Stimulated activated CD4-positive, alpha-beta T cell treated with anti-CD3 and anti-CD28 coated beads, Interleukin-15, amount 100 ng/mL, for 1 hour (primary cell): ENCODE measurements at places on chromosomes 7 and 10.

DNA sequence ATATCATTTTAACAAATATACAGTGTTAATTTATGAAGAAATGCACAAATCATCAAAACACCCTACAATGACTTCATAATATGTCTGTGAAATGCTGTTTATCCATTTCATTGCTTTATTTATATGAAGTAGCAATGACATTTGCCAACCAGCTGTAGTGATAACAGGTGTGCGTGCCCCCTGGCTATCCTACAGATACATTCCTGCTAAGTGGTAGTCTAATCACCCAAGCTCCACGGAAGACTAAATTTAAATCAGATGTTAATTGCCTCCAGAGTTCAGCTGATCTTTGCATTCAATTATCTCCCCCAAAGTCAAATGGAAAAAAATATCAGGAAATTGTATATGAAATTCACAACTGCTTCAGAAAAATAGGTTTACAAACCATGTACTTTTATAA is 1164.2 kb upstream of the LRRN3 start:
- DNase-seq: no peak

- DNase-seq: no peak
These were observed 140.4 kb upstream of the NAMPT start for GRCh38 chr7:106425017-106425719.

DNA sequence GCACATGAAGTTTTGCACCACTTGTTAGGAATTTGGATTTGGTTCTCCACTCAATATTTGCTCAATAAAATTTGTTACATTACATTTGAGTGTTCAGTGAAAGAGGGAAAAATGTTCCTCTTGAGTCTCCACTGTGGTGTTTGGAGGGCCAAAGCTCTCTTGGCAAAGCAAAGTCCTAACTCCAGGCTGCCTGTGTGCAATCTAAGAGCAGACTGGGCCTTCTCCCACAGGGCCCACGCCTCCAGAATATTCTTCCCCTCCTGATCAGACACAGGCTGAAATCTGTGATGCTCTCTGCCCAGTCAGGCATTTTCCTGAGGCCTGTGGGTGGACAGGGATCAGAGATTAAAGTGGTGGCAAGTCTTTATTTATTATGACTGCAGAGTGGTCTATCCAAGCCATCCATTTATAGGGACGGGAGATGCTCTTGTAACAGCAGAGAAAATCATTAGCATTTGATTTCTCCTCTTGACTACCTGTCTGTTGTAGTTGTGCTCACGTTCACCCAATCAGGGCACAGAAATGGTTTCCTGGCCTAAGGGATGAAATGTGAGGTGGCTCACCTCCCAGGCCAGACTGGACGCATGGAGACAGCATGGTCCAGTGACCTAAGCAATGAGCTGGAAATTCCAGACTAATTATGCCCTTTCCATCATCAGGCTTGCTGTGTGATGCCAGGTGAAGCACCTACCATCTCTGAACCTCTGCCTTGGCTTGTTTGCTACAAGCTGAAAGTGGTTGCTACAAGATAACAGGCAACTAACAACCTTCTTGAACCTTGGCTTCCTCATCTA is 147.1 kb upstream of the NRBF2 start:
- DNase-seq: no peak

- DNase-seq: no peak
These were observed 60.6 kb upstream of the ANTXRL start for GRCh38 chr10:46226232-46226631.

DNA sequence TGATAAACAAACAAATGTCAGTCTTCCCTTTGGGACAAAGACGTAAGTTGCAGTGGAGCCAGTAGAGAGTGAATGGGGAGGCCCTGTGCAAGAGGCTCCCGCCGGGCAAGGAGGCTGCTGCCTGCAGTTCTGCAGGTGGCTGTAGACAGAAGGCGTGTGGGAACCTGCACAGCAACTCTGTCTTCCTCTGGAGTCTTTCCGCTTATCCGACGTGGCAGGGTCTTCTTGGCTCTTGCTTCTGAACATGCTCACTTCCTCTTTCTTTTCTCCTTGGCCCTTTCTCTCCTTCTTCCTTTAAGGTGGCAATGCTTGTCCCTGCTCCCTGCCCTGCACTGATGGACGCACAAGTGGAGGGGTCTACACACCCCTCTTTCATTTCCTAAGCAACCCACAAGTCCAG is 122.5 kb downstream of the HIPK2 start:
- no peak for DNase-seq

DNA sequence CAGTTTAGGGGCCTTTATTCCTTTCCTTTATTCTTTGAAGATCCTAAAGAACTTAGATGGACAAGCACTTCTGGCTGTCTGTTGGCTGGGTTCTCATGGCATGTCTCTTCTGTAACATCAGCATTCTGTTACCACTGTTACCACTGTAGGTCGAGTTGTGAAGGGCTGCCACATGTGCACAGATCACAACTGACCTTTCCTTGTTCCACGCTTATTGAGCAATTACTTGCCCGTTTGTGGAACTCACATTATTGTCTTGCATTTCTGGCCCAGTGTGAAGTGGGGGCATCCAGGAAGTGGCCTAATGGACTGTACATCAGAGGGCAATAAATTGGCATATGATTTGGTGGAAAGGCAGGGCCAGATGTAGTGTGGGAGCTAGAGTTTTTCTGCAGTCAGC is 23.7 kb downstream of the GBF1 start:
- DNase-seq: no peak

DNA sequence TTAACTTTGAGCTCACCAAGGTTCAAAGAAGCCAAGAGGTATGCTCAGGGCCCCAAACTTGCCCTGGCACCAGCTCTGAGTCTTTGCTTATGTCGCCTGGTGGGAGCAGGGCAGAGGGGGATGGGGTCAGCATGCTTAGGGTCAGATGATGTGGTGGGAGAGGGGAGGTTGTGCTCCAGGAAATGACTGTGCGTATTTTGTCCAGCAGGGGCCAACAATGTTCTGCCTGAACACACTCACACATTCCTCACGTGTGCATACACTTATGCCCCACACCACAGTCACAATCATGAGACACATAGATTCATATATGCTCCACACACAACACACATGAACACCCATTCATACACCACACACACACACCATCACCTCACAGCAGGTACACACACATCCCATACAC is 4.4 kb upstream of the RAMP3 start:
- no peak for DNase-seq

DNA sequence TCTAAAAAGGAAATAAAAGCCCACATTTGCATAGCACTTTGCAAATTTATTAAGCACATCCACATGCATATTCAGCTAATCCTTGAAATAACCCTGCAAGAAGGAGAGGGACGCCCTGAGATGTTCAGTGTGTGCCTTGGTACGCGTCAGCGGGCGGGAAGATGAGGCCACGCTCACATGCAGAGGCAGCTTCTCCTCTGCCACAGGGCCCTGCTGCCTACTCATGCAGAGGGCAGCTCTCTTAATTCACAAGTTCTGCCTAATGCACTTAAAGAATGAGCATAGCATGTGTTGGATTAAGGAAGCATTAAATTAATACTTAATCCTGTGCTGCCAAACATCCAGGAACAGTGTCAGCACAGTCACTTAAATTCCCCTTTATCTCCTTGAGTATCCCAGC is 132.3 kb downstream of the HECW1 start:
- no peak for DNase-seq

DNA sequence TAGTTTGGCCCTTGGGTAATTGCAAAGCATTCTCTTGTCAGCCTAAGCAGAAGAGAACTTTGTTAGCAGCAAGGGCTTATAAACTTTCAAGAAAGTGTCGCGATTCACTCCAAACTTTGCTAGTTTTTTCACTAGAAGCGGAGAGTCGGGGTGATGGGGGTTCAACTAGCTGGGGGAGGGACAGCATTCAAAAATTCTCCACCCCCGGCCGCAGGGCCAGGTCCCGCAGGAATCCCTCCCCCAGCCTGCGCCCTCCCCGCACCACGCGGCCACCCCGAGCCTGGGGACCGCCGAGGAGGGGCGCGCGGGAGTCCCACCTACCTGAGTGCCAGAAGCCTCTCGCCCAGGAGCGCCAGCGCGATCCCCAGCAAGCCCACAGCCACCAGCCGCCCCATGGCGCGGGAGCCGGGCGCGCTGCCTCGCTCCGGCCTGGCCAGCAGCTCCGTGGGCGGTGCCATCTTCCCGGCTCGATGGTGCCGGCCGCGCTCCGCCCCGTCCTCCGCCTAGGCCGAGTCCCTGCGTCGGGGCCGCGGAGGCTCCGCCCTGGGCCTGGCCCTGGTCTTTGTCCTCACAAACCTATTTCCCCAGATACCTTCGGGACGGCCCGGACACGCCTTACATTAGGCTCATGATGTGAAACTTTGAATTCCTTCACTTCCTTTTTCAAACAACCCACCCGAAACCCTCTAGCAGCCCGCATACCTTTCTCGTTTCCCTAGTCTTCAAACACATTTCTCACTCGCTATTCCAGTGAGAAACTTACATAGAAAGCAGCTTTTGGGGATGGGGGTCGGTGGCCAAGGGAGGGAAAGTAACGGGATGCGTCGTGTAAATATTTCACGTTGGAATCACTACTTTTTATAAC is at the start of gene PON2:
PON2 (minus strand) TSS at position 472 of the 865 bp plus-strand sequence; CDS start at position 395, 77 bp downstream.
- DNase-seq: peak; percentile 14

GRCh38 chr10:71504570-71504969 is 107.8 kb downstream of the CDH23 start:
- no peak for DNase-seq

DNA sequence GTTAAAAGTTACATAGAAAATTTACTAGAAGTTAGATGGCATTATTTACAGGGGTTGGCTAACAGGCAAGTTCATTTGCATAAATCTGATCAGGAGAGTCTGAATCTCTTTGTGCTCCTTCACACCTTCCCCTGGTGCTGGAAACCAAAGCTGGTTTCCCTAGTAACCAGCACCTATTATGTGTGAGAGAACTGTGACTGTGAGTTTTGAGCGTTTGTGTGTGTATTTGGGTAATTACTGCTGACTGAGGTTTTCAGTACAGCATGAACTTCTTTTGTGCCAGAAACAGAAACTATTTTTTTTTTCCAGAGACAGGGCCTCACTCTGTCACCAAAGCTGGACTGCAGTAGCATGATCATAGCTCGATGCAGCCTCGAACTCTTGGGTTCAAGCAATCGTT is 10.3 kb upstream of the IFIT1B start:
- no peak for DNase-seq

DNA sequence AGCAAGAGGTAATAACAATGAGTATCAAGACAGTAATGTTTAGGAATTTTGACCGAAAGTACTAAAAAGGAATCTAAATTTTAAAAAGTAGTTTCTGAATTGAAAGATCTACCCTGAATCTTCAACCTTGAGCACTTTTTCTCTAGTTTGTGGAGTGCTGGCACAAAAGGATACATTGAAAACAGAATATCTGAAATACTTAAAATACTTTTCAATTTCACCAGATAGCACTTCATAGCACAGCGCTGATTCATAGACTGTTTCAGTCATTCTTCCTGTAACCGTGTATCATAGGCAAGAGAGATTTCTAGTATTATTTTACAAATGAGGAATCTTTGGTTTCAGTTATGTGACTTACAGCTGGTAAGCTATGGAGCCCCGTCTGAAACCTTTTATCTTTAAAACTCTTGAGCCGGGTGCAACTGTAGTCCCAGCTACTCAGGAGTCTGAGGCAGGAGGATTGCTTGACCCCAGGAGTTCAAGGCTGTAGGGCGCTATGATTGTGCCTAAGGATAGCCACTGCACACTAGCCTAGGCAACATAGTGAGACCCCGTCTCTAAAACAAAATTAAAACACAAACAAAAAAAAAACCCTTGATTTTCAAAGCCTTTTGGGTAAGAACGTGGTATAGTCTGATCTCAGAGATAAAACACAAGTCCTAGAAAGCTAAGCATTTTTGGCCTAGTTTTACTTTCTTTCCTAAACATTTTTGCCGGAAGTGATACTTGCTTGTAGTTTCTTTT is 35.1 kb downstream of the FHIP2A start:
- DNase-seq: no peak

- no peak for DNase-seq
These were observed 100.5 kb downstream of the CREB5 start for GRCh38 chr7:28512668-28513440.

- DNase-seq: no peak
These were observed 4.0 kb downstream of the CRYGN start for GRCh38 chr7:151435971-151436370.

DNA sequence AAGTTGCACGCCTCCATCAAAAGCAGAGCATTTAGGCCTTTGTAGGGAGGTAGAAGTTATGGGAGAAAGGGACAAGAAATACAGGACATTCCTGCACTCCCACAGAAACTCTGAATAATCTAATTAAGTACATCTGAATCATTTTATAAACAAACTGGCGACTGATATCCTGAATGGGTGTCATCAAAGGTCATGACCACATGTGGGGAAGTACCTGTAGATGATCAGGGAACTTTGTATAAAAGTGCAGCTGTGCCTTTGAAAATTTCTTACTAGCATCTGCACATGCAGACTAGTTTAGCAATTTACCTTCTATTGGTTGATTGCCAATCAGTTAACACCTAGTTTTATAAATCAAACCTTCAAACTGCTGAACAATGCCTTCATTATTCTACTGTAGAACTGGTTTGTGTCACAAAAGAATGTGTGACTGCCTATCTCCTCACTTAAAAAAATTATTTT is 17.1 kb downstream of the STEAP4 start:
- DNase-seq: no peak

- no peak for DNase-seq
These were observed 34.1 kb upstream of the TES start for GRCh38 chr7:116176226-116176625.

GRCh38 chr10:85635650-85636049 is 730.9 kb downstream of the GRID1 start:
- DNase-seq: no peak

DNA sequence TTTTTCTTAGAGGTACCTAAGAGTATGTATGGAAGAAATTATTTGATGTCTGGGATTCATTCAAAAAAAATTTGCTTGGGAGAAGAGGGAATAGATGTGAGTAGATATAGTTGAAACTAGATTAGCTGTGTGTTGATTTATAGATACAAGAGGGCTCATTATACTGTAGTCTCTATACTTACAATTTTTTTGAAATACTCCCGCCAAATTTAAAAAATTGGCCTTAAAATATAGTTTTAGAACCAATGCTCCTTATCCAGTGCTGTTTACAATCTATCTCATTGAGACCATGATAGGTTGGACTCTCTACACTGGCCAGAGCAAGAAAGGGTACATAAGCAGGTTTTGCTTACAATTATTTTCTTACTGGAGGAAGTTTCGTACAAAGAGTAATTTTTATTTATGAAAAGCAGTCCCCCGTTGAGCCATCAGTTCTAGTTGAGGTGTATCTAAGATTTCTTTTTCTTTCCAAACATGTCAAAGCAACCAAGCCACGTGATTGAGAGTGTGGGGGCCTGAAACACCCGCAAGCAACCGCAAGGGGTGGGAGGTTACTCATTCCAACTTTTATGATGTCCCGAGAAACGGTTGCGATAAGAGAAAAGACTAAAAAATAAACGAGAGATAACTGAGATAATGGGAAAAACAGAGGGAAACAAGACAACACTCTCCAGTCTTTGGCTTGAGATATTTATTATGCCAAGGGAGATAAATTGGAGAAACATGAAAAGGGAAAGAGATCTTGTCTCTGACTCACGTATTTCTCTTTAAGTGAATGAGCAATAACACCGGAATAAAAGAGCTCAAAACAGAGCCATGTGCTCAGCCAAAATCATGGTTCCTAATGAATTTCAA is 729.2 kb downstream of the LRMDA start:
- no peak for DNase-seq

GRCh38 chr7:55957190-55957589 is 5.5 kb downstream of the MRPS17 start:
- DNase-seq: no peak

GRCh38 chr7:82049891-82050533 is 280.2 kb upstream of the HGF start:
- no peak for DNase-seq
